ENCODE measurements at places on chromosomes 16 and 17.

GRCh38 chr17:78528541-78528940, 48.7 kb downstream of the DNAH17 start:
- no peak for DNase-seq

DNA sequence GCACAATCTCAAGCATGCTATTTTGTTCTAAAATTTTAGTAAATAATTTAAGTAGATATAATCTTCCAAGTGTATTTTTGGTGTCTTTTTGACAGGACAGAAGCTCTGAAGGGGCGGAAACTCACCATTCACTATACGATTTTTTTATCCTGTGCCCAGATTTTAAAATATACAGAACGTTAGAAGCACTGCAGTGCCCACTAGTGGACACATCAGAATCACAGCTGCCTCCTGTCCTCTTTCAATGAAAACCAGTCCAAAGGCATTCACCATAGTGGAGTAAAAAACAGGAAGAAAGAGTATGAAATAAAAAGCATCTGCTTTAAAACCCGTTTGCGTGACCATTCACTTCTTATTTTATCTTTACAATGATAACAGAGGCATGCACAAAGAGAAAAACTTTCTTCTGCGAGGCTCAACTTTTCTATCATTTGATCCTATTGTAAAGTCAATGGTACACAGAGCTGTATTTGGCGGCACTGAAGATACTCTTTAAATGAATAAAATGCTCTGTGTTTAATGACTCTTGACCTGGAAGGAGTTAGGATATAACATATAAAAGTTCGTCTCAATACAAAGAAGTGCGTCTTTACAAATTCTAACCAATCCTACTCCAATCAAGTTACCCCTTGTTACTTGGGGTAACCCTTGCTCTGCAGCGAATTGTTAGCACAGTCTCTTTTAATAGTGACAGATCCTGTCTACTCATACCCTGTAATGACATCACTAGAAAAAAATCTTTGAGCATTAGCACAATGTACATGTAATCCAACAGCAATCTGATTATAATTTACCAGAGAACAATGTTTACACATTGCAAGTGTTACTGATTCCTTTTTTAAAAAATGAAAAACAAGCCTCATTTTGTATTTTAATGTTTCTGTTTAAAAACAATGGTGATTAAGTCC, 339.8 kb upstream of the PSMD7 start:
- DNase-seq: peak; percentile 50

- no peak for DNase-seq
Observed at GRCh38 chr16:84177741-84178073, 9.2 kb downstream of the TAF1C start.

DNA sequence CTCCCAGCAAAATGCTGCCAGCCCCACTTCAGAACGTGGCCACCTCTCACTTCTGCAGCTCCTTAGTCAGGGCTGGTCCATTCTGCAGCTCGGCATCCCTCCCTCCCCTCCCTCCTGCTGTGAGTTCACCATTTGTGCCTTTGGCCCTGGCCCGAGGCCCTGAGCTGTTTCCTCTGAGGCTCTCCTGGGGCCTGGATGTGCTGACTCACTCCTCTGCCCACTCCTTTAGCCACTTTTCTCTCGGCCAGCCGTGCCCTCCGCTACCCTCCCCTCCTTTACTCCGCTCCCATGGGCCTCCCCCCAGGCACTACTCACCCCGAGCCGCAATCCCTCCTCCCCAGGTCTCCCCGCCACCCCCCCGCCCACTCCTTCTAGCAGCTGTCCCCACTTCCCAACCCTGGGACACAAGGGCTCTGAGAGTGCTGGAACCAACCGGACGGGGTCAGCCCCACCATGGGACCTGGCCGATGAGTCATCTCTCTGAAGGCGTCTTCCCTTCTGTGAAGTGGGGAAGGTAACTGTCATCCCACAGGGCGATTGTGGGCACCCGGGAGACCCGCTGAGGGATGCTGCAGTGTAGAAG, 11.5 kb downstream of the KCNG4 start:
- peak; percentile 76 for DNase-seq

- DNase-seq: no peak
Observed at GRCh38 chr16:23121024-23121423, 28.2 kb downstream of the USP31 start.

DNA sequence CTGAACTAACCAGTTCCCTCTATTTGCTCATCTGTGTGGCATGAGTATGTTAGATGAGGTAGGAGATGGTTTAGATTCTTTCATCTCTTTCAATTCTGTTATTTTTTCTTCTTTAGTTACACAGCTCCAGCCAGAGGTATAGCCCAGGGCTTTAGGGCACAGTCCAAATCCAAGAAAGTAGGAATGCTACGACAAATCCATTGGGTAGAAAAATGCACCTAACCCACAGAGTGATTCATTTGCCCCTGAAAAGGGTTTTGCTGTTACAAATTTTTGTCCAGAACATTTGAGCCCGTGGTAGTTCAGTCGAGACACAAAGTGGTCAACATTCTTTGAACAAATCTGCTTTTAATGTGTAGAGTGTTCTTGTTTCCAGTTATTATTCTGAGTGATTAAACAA, 250.7 kb downstream of the HS3ST3A1 start:
- no peak for DNase-seq

- DNase-seq: no peak
Observed at GRCh38 chr16:21023509-21024202, 123.1 kb downstream of the LYRM1 start.

Measured in frontal cortex (tissue), 4 donors.